Bronchial epithelial cell (primary cell): ENCODE measurements at places on chromosomes 2 and 18. TPM values are rescaled to one million over a fixed set of nuclear protein-coding genes. Genes with fewer than 3 reads are reported as not detected.

- DNase-seq = peak; percentile 34
Observed at GRCh38 chr2:190579915-190580846, 45.7 kb upstream of the NEMP2 start.

- no peak for DNase-seq
Observed at GRCh38 chr2:184178229-184178628, 420.1 kb upstream of the ZNF804A start.

DNA sequence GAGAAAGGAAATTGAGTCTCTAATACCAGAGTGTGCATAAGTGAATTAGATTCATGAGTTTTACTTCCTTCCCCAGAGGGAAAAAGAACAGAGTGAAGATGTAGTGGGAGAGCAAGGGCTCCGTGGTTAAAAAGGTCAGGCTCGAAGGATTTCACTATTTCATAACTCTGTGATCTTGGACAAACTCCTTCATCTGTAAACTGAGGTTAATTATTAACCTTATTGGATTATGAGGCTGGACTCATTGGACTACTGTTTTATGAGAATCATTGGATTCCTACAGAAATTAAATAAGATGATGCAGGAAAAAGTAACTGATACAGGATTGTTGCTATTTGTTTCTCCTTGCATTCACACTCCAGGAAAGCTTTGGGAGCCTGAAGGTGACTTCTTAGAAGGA is 45.0 kb downstream of the SRD5A2 start:
- no peak for DNase-seq

DNA sequence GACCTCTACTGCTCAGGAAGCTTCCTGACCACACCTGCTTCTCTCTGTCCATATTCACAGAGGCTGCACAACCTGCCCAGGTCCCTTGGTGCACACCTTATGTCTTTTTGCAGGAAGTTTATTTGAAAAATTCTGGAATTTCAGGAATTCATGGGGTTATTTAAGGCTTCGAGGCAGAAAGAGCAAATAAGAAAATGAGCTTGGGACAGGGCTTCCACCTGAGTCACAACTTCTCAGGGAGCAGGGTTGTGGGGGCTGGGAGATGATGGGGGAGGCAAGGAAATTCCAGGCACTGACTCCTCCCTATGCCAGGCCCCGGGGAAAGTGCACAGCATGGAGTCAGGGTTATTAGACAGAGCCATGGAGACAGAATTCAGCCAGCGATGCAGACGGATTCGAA is 57.7 kb downstream of the INHBB start:
- DNase-seq = no peak

DNA sequence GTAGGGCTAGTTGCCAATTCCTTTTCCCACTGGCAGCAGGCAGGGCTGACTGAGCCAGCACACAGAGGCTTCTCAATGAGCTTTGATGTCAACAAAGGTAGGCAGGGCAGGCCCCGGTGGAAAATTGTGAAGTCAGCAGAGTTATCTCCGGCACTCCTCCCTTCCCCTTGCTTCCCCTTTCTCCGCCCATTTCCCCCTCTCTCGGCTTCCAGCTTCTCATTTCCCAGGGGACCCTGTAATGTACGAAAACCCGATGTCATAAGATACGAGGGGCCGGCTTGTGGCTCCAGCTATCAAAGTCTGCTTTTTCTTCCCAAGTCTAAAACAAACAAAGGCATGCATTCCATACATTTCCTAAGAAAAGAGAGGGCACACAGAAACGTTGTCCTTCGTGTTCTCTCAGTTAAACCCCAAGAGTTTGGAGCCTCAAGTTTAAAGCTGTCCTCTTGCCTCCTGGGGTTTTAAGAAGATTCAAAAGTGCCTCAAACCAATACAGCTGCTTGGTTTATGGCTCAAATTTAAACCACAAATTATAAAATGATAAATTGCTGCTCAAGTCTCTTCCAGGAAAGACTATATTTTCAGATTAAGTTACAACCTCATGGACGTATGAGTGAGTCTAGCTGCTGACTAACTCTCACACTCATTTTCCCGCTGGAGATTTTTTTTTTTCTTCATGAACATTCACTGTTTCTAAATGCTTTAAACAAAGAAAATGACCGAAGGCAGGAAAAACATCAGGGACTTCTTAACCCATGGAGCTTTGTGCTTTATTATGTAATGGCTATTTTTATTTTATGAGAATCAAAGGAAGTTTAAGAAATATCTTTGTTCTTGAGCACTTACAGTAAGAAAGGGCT is 27.2 kb upstream of the EML4 start:
- peak; percentile 79 for DNase-seq

DNA sequence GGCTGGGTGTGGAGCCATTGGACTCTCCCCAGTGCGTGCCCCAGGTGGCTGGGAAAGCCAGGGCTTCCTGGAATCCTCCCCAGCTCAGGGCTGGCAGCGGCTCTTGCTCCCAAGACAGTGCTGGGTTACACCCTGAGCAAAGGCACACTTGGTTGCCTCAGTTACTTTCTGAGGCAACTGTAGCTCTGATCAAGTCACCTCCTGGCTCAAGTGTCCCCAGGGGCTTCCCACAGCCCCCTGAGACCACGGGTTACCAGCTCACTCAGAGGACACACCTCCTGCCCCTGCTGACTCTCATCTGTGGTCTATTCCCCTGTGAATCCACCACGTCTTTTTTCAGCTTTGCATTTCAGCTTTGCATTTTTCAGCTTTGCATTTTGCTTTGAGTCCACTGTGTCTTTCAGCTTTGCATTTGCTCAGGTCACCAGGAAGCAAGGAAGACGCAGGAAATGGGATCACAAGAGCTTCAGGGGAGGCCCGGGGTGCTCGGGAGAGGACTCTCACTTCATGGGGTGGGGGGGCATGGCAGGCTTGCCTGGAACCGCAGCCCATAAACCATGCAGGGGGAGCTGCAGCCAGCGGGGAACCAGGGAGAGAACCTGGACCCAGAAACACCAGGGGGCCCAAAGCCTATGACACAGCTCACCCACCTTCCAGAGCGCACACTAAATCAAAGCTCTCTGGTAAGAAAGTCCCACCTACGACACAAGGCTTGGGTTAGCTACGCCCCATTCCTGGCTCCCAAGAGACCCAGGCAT is 138.0 kb upstream of the ASB18 start:
- DNase-seq = no peak

- DNase-seq = no peak
Observed at GRCh38 chr18:74742573-74743243, 145.0 kb downstream of the ZNF407 start.

DNA sequence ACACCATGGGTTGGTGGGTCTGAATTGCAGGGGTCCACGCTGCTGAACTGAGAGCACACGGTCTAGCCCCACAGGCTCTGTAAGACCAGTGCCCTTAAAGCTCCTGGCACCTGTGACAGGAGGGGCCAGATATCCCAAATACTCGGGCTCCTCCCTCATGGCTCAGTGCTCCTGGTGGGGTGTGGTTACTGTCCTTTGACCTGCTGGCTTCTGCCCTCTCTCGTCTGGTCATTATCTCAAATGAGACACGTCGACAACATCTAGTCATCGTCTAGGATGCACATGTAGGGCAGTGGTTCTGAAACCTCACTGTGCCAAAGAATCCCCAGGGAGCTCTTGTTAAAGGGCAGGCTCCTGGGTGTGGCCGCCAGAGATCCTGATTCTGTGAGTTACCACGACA is 258.4 kb downstream of the LOXHD1 start:
- DNase-seq = no peak

GRCh38 chr2:75320898-75321598 is 121.7 kb upstream of the TACR1 start:
- DNase-seq = no peak

DNA sequence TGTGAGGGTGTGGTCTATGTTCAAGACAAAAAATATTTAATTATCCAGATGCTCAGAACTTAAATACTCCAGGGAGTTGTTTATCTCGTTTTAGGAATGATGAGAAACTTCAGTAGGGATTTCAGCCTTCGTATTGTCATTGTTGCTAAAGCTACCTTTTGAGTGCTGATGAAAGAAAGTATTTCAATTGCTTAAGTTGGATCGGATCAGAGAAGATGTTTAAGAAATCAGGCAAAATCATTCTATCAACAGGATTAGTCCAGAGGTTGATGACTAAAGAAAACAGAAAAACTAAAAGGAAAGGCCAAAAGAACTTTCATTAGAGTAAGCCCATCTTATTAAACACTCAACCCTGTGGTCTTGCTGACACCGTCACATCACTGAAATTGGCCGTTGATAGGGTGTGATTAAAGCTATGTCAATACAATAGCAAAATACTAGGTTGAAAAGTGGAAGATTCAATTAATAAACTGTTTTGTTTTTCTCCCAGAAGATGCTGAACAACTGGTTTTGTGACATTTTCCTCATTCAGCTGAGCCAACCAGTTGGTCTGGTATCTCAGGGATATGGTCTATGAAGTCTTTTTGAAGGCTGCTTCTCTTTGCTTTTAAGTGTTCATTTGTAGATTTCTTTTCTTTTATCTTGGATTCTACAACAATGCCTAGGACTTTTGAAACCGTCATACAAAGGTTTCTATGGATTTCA is 551.7 kb downstream of the SLC4A3 start:
- DNase-seq = peak; percentile 46

Gene STON1
- total RNA-seq = 0.26 and 0.79 TPM in 2 replicates

Gene SNRNP27
- total RNA-seq = 22.9 and 30.5 TPM in 2 replicates

Gene TRIM54
- not detected in 2 replicates for total RNA-seq

Gene SESTD1
- 15.3 and 20.5 TPM in 2 replicates for total RNA-seq

Gene G6PC2
- not detected in 2 replicates for total RNA-seq

Gene SCG2
- 0.13 and 0.26 TPM in 2 replicates for total RNA-seq
